Small intestine (tissue), 16 donors: ENCODE measurements at places on chromosomes 5 and 9.
A peak's percentile ranks its signal among the peaks of the same experiment; 100 is the strongest.

DNA sequence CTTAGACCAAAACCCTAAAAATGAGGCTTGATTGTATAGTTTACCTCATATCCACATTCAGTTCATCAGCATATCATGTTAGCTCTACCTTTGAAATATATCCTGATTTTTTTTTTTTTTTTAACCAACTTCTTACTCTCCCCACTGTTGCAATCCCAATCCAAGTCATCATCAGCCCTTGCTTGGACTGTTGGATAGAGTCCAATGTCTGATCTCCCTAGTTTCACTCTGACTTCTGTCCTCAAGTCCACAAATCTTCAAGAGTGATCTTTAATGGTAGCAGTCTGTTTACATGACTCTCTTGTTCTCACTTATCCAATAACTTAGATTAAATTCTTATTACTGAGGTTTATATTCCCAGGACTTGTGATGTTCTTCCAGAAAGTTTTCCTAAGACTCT, 30.8 kb downstream of the NAA35 start:
- peak; percentile 81 for DNase-seq

- DNase-seq: no peak
Measured at GRCh38 chr5:53039855-53040254, 50.7 kb downstream of the ITGA2 start.

DNA sequence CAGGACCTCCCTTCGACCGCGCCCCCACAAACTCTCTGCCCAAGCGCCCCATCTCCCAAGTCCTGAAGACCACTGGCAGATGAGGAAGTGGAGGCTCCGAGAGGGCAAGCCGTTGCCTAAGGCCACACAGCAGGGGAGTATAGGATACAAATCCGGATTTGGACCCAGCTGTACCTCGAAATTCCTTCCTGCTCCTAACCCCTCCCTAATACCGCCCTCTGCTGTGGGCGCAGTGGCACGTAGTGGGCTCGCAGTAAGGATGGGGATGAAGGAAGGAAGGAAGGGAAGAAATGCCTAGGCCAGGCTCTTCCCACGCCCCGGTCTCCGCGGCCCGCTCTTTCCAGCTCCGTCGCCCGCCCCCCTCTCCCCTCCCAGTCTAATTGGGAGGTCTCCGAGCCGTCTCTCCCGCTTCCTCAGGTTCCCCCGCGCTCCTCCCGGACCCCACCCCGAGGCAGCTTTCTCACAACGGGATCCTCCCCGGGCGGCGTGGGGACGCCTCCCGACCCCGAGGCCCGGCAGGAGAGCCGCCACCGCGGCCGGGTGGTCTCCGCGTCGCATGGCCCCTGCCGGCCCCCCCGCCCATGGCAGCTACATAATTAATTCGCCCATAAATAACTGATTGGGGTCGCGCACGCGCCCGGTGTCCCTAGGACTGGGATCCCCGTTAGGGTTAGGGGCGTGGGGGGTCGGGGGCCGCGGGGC, 138.9 kb downstream of the C9orf50 start:
- DNase-seq: peak; percentile 62

DNA sequence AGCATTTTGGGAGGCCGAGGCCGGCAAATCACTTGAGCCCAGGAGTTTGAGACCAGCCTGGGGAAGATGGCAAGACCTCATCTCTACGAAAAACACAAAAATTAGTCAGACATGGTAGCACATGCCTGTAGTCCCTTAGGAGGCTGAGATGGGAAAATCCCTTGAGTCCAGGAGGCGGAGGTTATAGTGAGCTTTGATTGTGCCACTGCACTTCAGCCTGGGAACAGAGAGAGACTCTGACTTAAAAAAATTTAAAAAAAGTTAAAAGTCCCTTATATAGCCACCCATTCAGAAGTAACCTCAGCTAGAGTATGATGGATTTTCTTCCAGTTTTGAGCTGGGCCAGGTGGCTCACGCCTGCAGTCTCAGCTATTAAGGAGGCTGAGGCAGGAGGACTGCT, 72.4 kb downstream of the UGCG start:
- DNase-seq: no peak

GRCh38 chr9:128128836-128129590, 1.5 kb upstream of the PTGES2 start:
- no peak for DNase-seq

DNA sequence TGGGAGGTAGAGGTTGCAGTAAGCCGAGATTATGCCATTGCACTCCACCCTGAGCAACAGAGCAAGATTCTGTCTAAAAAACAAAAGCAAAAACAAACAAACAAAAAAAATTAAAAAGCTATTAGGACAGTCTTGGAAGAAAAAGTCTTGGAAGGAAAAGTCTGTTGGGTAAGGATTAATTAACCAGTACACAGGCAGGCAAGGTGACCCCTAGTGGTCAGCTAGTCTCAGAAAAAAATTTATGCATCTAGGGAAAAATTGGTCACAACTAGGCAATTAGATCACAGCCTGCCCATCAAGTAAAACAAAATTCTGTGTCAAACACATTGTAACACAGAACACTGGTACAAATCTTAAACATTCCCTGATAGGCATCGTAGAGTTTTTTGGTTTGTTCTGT, 6.7 kb upstream of the ANKRD18B start:
- DNase-seq: peak; percentile 34

GRCh38 chr5:124480022-124480421, 266.4 kb downstream of the ZNF608 start:
- DNase-seq: no peak

- DNase-seq: peak; percentile 72
Measured at GRCh38 chr9:107488375-107489143, 1.0 kb downstream of the KLF4 start.

DNA sequence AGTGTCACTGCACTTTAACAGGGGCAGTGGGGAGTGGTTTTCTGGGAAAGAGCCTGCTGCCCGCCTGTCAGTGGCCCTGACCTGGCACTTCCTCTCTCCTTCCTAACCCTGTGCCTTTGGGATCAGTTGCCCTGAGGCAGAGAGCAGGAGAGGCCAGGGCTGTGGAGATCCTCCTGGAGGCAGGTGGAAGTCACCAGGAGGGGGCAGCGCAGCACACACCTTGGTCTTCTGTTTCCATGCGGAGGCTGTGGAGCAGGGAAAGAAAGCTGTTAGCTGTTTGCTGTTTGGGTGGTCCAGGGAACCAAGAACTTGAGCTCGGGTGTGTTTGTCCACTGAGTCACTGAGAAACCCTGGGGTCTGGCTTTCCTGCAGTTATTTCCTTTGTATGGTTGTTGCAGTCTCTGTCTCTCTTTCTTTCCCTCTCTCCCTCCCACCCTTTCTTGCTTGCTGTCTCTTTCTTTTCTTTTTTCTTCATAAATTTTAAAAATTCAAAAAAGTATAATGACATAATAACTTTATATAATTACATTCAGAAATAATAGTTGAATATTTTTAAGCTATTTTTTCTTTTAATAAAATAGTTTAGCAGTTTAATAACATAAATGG, 28.1 kb downstream of the NTRK2 start:
- peak; percentile 36 for DNase-seq

- DNase-seq: no peak
Measured at GRCh38 chr9:113600023-113600823, 136.7 kb downstream of the RGS3 start.

- peak; percentile 66 for DNase-seq
Measured at GRCh38 chr9:126781186-126782052, 23.4 kb upstream of the ZBTB43 start.

- no peak for DNase-seq
Measured at GRCh38 chr9:93818827-93819472, 136.2 kb downstream of the BARX1 start.

DNA sequence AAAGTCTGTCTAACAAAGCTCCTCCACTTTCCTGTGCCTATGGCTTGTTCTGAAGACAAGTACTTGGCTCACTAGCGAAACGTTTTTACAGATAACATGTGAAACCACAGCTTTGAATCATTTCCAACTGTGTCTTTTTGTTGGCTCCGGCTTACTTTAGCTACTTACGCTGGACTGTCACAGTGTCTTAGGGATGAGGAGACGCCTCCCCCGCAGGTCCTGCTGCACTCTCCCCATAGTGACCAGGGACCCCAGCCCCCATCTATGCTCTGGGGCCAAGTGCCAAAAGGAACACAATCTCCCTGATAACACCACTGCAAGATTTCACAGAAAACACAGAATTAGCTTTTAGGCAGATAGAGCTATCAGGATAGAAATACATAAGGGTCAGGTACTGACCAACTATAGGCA, 219.1 kb downstream of the ADAMTS6 start:
- DNase-seq: peak; percentile 35
